Esophagus mucosa (tissue), 1 donor: ENCODE measurements at places on chromosomes 3 and 15. TPM values are rescaled to one million over a fixed set of nuclear protein-coding genes. Genes with fewer than 3 reads are reported as not detected.

DNA sequence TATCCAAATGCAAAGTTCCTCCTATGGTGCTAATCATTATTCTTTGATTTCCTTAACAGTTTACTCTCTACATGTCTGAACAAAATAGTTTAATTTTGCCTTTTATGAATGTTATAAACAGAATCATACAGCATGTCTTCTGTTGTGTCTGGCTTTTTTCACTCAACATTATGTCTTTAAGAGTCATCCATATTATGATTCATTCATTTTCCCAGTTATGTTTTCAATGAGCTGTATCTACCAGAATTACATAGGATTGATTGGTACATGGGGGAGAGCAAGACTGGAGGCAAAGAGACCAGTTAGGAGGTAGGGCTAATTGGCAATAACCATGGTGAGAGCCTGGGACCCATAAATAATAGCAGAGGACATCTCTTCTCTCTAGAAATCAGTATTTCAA, 16.6 kb upstream of the RAP2B start:
- no peak for ATAC-seq

DNA sequence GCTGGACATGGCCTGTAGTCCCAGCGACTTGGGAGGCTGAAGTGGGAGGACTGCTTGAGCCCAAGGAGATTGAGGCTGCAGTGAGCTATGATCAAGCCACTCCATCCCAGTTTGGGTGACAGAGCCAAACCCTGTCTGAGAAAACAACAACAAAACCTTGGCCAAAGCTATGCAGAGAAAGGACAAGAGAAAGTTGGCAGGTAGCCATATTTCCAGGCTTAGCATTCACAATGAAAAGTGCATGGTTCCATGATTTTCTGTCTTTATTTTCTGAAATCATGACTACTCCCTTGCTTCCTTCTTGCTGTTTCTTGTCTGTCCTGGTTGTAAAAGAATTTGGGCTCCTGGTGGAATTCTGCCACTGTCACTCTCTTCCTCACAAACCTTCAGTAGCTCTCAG, 284.6 kb upstream of the C2CD4B start:
- no peak for ATAC-seq

PRR23C gene
- total RNA-seq = not detected

- no peak for ATAC-seq
Measured at GRCh38 chr3:14561051-14561960, 21.2 kb upstream of the GRIP2 start.

- no peak for ATAC-seq
Measured at GRCh38 chr3:68963891-68964290, 31.5 kb upstream of the TAFA4 start.

DNA sequence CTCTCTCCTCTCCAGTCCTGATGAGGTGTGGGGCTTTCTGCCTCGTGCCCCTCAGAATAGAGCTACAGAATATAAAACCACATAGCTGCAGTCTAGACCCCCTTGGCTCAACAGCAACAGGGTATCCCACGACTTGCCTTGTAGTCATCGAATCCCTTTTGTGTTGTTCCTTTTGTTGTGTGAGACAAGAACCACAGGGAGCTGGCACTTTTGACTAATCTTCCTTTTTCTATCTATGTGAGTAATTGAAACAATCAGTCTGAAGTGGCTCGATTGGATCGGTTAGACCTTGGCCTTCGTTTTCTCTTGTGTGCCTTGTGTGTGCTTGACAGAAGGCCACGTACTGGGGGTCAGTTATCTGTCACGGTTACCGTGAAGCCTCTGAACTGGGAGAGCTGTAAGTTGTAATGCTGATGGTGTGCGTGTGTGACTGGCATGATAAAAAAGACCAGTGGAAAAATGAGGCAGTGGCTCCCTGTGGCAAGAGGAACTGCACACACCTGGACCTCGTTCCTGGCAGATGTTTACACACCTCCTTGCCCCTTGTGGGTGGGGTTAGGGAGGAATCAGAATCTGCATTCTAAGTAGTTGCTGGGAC, 23.2 kb upstream of the IQCF6 start:
- ATAC-seq = no peak
